ENCODE measurements at places on chromosomes 11 and 22. TPM values are rescaled to one million over a fixed set of nuclear protein-coding genes. Genes with fewer than 3 reads are reported as not detected.
A peak's percentile ranks its signal among the peaks of the same experiment; 100 is the strongest.

GRCh38 chr22:44697423-44698141 lies 4.4 kb upstream of the PRR5 start:
- DNase-seq: peak; percentile 91

The ZNF408 gene
- 11.1 TPM for total RNA-seq

DNA sequence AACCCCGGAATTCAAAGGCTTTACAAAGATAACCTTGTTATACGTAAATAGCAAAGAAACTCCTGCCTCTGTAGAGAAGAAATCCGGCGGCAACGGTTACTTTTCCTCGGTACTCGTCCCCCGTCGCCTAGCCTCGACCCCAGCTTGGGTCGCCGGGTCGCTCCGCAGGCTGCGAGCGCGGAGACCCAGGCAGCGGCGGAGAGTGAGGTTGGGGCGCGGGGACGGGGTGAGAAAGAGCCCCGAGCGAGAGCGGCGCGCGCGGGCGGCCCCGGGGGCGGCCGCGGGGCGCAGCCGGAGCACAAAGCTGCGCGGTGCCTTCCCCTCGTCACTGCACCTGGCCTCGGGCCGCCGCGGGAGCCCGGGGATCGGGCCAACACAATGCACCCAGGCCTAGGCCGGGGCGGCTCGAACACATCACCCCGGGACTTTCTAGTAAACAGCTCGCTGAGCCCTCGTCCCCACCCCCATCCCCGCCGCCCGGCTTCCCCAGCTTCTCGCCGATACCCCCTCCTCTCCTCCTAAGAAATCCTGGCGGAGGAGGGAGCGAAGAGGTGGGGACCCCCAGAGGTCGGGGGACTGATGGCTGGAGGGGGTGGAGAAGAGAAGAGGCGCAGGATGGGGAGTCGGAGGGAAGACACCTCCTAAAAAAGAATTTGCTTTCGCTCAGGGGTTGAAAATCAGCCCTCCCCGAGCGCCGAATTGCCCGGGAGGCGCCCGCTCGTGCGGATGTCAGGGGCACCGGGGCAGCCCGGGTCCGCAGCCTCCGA lies 845 bp downstream of the MPPED2 start:
- no peak for DNase-seq

GRCh38 chr11:11788063-11788710 lies 53.6 kb upstream of the USP47 start:
- DNase-seq: no peak

DNA sequence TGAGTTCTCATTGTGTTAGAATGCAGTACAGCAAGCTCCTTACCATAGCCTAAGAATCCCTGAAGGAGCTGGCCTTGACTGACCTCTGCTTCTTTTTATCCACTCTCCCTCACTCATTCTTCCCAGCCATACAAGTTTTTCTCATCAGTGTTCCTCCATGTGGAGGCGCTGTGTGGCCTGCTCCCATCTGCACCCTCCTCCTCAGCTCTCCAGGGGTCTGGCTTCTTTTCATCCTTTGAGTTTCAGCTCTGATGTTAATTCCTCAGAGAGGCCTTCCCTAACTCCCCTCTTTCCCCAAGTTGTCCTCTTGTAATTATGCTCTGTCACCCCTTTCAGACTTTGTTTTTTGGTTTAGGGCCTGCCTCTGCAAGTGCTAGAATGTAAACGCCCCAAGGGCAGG lies 144.8 kb downstream of the WNT7B start:
- no peak for DNase-seq

The PDGFB gene
- total RNA-seq: 13.4 TPM

- no peak for DNase-seq
Observed at GRCh38 chr22:41636467-41636866, 15.4 kb downstream of the XRCC6 start.

DNA sequence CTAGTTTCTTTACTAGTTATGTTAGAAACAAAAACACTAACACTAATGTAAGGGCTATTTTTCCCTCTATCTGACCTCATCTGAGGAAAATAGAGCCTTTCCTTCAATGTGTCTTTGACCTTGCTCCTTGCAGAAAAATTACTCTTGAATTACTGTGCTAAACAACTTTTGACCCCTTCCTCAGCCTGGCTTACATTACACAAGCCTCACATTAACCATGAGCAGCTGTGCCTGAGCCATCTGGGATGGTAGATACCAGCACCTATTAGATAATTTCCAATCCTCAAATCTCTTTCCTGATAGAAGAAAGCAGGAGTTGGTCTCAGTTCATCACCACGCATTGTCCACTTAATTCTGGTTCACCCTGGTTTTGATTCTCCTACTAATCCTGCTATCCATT lies 134.4 kb upstream of the NCAM1 start:
- no peak for DNase-seq

DNA sequence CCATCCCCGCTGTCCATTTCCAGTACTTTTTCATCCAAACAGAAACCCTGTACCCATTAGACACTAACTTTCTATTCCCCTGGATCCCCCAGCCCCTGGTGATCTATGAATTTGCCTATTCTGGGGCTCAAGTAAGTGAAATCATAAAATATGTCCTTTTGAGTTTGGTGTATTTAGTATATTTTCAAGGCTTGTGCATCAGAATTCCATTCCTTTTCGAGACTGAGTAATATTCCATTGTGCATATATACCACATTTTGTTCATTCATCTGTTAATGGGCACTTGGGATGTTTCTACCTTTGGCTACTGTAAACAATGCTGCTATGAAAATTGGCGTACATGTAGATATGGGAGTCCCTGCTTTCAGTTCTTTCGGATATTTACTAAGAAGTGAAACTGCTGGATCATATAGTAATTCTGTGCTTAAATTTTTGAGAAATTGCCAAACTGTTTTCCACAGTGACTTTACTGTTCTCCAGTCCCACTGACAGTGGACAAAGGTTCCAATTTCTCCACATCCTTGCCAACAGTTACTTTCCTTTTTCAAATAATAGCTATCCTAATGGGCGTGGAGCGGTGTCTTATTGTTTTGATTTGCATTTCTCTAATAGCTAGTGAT lies 16.1 kb downstream of the APLP2 start:
- no peak for DNase-seq

The SLC1A2 gene
- total RNA-seq: 0.08 TPM

GRCh38 chr22:37459206-37459605 lies 27.0 kb downstream of the MFNG start:
- no peak for DNase-seq

DNA sequence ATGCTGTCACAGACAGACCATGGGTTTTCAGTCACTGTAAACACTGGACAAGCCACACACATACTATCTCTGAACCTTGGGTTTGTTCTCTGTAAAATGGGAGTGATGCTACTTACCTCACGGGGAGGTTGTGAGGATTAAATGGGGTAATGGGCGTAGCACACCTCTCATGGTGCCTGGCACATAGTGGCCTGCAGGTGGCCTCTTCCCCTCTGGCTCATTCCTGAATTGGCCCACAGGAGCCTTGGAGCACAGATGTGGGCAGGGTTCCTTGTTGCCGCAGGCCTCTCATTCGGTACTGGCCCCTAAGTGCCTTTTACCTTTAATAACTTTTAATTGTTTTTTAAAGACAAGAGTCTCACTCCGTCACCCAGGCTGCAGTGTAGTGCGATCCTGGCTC lies 11.7 kb downstream of the MICAL2 start:
- no peak for DNase-seq

Measured in T-cell (primary cell).